Ovary (tissue), 10 donors: ENCODE measurements at places on chromosomes 7 and 10. TPM values are rescaled to one million over a fixed set of nuclear protein-coding genes. Genes with fewer than 3 reads are reported as not detected.
A peak's percentile ranks its signal among the peaks of the same experiment; 100 is the strongest.

Gene ACTR3C
- 10.3 TPM for total RNA-seq

Gene AMZ1
- not detected for total RNA-seq

GRCh38 chr10:105963334-105963884 is 1201.1 kb downstream of the SORCS1 start:
- H3K27me3 ChIP-seq = no peaks in the 10 kb centered on the region
- no peak overlapping the region for H3K27ac ChIP-seq
- no peak for DNase-seq
- H3K4me3 ChIP-seq = no peak overlapping the region
- no peaks in the 10 kb centered on the region for H3K4me1 ChIP-seq
- H3K36me3 ChIP-seq = no peaks in the 10 kb centered on the region

DNA sequence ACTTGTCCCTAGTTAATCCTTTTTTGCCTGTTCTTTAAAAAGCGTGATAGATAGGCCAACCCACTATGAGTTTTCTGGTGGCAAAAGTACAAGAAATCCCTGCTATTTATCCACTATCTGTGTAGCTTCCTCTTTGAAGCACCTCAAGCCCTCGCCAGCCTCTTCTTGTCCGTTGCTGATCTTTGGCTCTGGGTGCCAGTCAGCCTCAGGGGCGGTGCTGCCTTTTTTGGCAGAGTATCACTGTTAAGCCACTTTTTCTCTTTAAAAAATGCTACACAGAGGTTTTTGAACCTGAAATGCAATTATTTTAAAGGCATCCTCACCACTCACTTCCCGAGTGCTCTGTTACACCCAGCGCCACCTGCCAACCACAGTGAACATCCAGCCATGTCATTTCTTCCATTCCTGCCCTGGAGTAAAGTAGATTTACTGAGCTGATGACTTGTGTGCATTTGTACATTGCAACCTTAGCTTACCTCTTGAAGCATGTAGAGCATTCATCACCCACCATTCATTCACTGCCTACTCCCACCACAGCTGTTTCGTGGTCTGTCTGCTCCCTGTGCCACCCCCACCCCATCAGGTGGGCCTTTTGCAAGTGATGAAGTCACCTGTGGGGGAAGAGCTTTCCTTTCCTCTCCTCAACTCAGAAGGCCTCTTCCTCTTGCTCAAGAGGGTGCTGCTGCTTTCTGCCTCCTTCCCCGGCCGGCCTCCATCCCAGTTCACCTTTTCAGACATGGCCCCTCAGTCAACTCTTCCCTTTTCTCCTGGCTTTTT is 414.2 kb upstream of the GALNT17 start:
- H3K4me3 ChIP-seq = no peak overlapping the region
- no peaks in the 10 kb centered on the region for H3K27me3 ChIP-seq
- H3K27ac ChIP-seq = no peak overlapping the region
- no peaks in the 10 kb centered on the region for H3K36me3 ChIP-seq
- H3K4me1 ChIP-seq = peaks cover 1% of the 10 kb centered on the region

- H3K36me3 ChIP-seq = no peaks in the 10 kb centered on the region
- no peak overlapping the region for H3K27ac ChIP-seq
- DNase-seq = no peak
- H3K4me1 ChIP-seq = no peaks in the 10 kb centered on the region
- no peak overlapping the region for H3K4me3 ChIP-seq
Measured at GRCh38 chr7:157900011-157900410, 563.2 kb downstream of the DNAJB6 start.

DNA sequence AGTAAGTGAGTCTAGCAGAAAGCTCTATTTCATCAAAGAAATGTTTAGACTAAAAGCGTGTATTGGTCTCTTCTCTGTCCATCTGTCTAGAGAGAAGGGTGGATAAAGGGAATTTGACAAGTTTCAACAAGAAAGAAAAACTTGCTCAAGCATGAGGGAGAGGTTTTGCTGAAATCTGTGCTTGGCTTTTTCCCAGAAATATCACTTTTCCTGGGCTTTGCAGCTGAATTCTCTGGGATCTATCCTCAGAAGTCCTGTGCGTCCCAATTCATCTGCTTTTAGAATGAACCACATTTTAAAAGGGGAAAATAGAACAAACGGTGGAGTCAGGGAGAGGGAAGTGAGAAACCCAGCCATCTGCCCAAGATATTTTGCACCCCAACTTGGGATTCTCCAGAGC is 59.6 kb upstream of the CELF2 start:
- no peaks in the 10 kb centered on the region for H3K36me3 ChIP-seq
- no peak overlapping the region for H3K4me3 ChIP-seq
- H3K27me3 ChIP-seq = no peaks in the 10 kb centered on the region

GRCh38 chr7:22727714-22728035 is 675 bp downstream of the IL6 start:
- no peaks in the 10 kb centered on the region for H3K27me3 ChIP-seq
- H3K4me3 ChIP-seq = peak overlapping the region; percentile 33
- no peak overlapping the region for H3K27ac ChIP-seq
- H3K36me3 ChIP-seq = no peaks in the 10 kb centered on the region
- no peak for DNase-seq
- no peaks in the 10 kb centered on the region for H3K4me1 ChIP-seq

DNA sequence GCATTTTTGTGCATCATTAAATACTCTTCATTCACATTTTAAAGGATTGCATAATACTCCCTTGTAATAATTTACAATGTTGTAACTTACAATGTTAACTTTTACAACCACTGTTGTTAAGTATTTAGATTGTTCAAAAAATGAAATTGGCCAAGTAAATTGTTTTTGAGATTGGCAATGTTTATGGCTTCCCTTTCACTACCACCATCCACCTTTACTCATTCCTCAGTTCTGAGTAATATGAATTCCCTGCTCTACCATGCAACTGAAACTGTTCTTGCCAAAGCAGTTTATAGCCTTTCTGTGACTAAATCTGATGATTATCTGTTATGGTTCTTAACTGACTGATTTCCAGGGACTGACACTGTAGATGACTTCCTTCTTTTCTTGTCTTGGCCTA is 80.5 kb upstream of the TMEM106B start:
- no peaks in the 10 kb centered on the region for H3K36me3 ChIP-seq
- no peak overlapping the region for H3K27ac ChIP-seq
- no peak for DNase-seq

DNA sequence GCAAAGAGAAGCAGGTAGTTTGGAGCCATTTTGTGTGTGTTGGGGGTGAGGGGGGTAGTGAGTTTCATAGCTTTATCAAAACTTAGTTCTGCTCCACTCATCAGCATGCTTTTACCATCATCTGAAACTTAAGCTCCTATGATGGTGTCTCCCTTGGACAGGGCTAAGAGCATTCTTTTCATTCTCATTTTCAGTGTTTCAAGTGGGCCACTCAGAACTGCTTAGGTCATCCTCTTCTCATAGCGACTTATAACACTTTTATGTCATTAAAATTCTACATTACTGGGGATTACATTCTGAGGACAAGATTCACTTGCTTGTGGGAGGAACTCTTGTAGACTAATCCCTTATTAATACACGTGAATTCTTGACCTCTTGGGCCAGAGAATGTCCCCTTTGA is 649.4 kb downstream of the SUGCT start:
- H3K27ac ChIP-seq = no peak overlapping the region
- DNase-seq = no peak
- H3K4me3 ChIP-seq = no peak overlapping the region
- H3K36me3 ChIP-seq = no peaks in the 10 kb centered on the region
- H3K27me3 ChIP-seq = no peaks in the 10 kb centered on the region

GRCh38 chr10:6912424-6912823 is 332.3 kb upstream of the PRKCQ start:
- no peak overlapping the region for H3K4me3 ChIP-seq
- no peak for DNase-seq
- peaks cover 1% of the 10 kb centered on the region for H3K4me1 ChIP-seq
- no peaks in the 10 kb centered on the region for H3K36me3 ChIP-seq
- no peak overlapping the region for H3K27ac ChIP-seq
- H3K27me3 ChIP-seq = no peaks in the 10 kb centered on the region

DNA sequence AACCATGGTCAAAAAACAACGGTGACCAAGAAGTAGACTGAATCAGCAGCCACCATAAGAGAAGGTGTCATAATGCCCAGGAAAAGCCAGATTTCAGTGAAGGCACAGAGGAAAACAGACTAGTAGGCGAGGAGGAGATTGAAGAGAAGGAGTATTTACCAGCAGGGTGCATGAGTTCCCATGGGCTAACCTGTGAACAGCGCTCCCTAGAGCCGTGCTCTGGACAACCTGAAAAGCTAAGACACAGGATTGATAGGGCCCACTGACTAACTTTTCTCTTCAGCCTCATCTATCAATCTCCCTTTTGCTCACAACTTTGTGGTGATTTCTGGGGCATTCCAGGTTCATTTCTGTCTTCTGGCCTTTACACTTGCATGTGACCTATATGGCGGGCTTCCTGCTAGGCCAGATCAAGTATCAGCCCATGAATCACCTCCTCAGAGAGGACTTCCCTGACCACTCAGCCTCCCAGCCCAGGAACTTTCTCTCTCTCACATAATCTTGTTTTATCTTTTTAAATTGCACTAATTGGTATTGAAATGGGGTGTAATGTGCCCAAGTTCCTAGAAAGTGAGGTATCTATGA is 12.8 kb downstream of the ANKRD22 start:
- no peak for DNase-seq
- H3K27ac ChIP-seq = no peak overlapping the region
- H3K4me1 ChIP-seq = no peaks in the 10 kb centered on the region
- no peaks in the 10 kb centered on the region for H3K36me3 ChIP-seq
- no peak overlapping the region for H3K4me3 ChIP-seq
- no peaks in the 10 kb centered on the region for H3K27me3 ChIP-seq

DNA sequence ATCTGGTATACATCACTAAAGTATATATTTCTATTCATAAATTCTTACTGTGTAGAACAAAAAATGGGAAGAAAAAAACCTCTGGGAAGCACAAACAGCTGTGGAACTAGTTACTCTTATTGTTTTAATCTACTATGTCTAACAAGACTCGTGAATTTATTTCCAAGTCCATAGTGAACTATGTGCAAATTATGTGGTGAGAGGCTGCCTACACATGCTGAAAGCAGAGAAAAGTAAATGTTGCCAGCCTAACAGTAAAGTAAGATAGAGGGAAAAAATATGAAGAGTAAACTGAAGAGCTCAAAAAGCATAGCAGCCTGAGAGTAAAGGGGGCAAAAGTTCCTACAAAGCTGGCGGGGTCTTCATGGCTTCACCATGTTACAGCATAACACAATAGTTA is 3.0 kb downstream of the GDI2 start:
- H3K36me3 ChIP-seq = no peaks in the 10 kb centered on the region
- no peak for DNase-seq
- H3K27ac ChIP-seq = no peak overlapping the region
- H3K4me1 ChIP-seq = peaks cover 6% of the 10 kb centered on the region

GRCh38 chr10:73818402-73818801 is 7.0 kb upstream of the NDST2 start:
- DNase-seq = no peak
- no peak overlapping the region for H3K27ac ChIP-seq
- H3K4me1 ChIP-seq = no peaks in the 10 kb centered on the region
- no peak overlapping the region for H3K4me3 ChIP-seq
- no peaks in the 10 kb centered on the region for H3K36me3 ChIP-seq

- DNase-seq = no peak
- H3K27me3 ChIP-seq = no peaks in the 10 kb centered on the region
- H3K36me3 ChIP-seq = no peaks in the 10 kb centered on the region
- no peak overlapping the region for H3K27ac ChIP-seq
- H3K4me1 ChIP-seq = no peaks in the 10 kb centered on the region
Measured at GRCh38 chr10:130802301-130802700, 509.2 kb downstream of the TCERG1L start.

GRCh38 chr7:123641901-123642300 is 13.8 kb upstream of the LMOD2 start:
- H3K4me3 ChIP-seq = no peak overlapping the region
- no peaks in the 10 kb centered on the region for H3K36me3 ChIP-seq
- no peak for DNase-seq
- peaks cover 10% of the 10 kb centered on the region for H3K4me1 ChIP-seq
- H3K27me3 ChIP-seq = no peaks in the 10 kb centered on the region

GRCh38 chr10:125883211-125883610 is 2.1 kb upstream of the DHX32 start:
- H3K27me3 ChIP-seq = no peaks in the 10 kb centered on the region
- no peak for DNase-seq
- H3K27ac ChIP-seq = no peak overlapping the region
- peaks cover 5% of the 10 kb centered on the region for H3K4me1 ChIP-seq
